ENCODE measurements at places on chromosomes 7 and 10.

DNA sequence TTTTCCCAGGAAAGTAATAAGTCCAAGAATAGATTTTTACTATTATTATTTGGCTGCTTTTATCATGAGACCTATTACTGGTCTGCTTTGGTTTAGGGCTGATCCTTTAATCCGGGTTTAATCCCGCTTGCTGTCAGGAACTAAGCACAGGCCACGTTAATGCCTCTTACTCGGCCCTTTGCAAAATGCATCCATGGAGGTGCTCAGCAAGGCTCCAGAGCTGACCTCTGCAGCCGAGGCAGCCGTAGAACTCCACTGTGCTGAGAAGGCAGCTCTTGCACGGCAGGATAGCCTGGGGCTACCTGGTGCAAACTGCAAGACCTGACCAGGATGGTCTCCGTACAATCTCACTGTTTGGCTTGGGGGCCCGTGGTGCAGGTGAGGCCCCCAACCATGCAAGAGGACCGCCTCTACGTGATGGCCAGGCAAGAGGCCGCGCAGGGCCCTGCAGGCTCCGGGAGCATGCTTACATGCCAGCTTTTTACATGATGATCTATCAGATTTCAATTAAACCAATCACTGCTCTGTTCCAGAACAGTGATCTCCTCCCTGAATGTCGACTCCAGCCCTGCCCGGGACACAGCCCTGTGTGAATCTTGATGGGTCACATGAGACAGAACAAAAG is 10.4 kb upstream of the CALML3 start:
- DNase-seq, result no peak

GRCh38 chr10:71357792-71358265 is 38.8 kb downstream of the SLC29A3 start:
- DNase-seq, result no peak

GRCh38 chr10:26215935-26216584 is 514 bp upstream of the GAD2 start:
- no peak for DNase-seq

GRCh38 chr7:76395965-76396726 is 13.4 kb downstream of the SSC4D start:
- DNase-seq, result no peak

- DNase-seq, result no peak
These were observed 28.3 kb upstream of the FRMD4A start for GRCh38 chr10:14358886-14359573.

GRCh38 chr7:8149222-8149621 is 112.7 kb downstream of the ICA1 start:
- peak; percentile 22 for DNase-seq

GRCh38 chr7:2621948-2622640 is 9.7 kb upstream of the TTYH3 start:
- no peak for DNase-seq

GRCh38 chr10:18312374-18313139 is 172.3 kb downstream of the CACNB2 start:
- DNase-seq, result no peak

- DNase-seq, result no peak
These were observed 40.0 kb downstream of the VOPP1 start for GRCh38 chr7:55532150-55532917.

DNA sequence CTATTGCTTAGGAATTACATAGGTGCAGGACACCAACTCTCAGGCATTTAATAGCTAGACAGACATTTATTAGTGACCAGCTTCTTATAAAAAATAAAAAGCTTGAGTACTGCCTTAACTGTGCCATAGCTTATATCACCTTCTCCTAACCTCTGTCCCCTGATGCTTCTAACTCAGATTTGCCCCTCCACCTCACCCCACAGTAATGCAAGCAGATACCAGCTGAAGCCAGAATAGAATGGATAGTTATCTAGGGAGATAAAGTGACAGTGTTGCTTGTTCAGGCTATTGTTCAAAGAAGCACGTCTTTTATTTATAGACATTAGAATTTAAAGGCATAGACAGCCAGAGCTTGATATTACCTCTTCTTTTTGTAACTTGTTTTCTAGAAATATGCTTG is 99.6 kb upstream of the GLCCI1 start:
- DNase-seq, result no peak

- no peak for DNase-seq
These were observed 165.9 kb upstream of the PODXL start for GRCh38 chr7:131722371-131722770.

GRCh38 chr10:18097524-18097923 is 42.7 kb upstream of the CACNB2 start:
- no peak for DNase-seq

- DNase-seq, result no peak
These were observed 44.2 kb downstream of the TSPAN12 start for GRCh38 chr7:120813546-120814252.

DNA sequence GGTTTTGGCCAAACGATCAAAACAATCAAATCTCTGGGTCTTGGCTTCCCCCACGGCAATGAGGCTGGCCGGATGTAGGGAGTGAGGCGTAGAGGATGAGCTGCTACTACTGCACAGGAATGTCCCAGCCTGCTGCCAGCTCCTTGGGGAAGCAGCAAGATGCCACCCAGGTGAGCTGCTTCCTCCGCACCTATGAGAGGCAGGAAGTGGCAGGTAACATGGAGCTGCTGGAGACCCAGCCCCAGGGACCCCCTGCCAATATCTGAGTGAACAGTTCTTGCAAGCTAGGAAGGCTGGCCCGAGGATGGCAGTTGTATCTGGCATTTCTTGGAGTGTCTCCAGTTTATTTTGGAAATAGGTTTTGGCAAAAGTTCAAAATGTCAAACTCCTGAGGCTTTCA is 413.5 kb downstream of the DNAJB6 start:
- no peak for DNase-seq

GRCh38 chr10:70558871-70559810 is 43.4 kb downstream of the PRF1 start:
- peak; percentile 69 for DNase-seq

GRCh38 chr7:22858640-22859561 is 36.3 kb upstream of the TOMM7 start:
- no peak for DNase-seq

GRCh38 chr10:99926925-99927720 is 82.6 kb downstream of the DNMBP start:
- DNase-seq, result no peak

GRCh38 chr7:15707570-15707969 is 21.1 kb upstream of the MEOX2 start:
- no peak for DNase-seq

DNA sequence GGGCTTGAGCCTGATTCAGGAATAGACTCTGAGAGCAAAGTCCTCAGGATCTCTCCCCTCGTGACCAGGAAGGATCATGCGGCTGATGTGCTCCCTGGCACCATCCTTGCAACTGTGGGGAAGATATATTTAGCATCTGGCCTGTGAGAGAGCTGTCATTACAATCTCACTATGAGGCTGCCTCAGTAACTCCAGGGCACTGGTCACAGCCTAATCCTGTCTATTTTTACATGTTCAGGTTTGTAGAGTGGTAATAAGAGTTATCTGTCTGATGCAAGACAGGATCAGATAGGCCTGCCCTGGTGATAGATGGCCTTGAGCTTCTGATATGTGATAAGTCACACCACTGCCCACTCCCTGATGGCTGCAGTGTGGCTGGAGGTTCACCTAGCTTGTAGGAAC is 50.7 kb downstream of the PPP1R3C start:
- no peak for DNase-seq

GRCh38 chr10:77602913-77603533 is 34.6 kb downstream of the KCNMA1 start:
- DNase-seq, result no peak

GRCh38 chr10:104260775-104261115 is 6.1 kb downstream of the GSTO1 start:
- peak; percentile 15 for DNase-seq

- no peak for DNase-seq
These were observed 32.1 kb downstream of the HERC4 start for GRCh38 chr10:68043030-68043429.

DNA sequence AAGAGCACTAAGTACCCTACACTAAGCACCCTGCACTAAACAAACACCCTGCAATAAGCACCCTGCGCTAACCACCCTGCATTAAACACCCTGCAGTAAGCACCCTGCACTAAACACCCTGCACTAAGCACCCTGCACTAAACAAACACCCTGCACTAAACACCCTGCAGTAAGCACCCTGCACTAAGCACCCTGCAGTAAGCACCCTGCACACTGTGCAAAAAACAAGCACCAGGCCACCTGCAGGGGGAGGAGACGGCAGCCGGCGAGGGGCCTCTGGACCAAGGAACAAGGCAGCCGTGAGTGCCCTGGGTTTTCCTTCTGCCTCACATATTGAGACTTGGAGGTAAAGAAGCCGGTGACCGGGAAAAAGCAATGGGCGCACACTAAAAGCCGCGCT is 30.2 kb downstream of the KNDC1 start:
- DNase-seq, result no peak

GRCh38 chr7:73623798-73624668 is at the start of gene MLXIPL:
MLXIPL (minus strand) TSS chr7:73624522; CDS start chr7:73624492, 30 bp downstream.
- peak; percentile 64 for DNase-seq

GRCh38 chr10:59575269-59575668 is 134.4 kb downstream of the SLC16A9 start:
- no peak for DNase-seq

DNA sequence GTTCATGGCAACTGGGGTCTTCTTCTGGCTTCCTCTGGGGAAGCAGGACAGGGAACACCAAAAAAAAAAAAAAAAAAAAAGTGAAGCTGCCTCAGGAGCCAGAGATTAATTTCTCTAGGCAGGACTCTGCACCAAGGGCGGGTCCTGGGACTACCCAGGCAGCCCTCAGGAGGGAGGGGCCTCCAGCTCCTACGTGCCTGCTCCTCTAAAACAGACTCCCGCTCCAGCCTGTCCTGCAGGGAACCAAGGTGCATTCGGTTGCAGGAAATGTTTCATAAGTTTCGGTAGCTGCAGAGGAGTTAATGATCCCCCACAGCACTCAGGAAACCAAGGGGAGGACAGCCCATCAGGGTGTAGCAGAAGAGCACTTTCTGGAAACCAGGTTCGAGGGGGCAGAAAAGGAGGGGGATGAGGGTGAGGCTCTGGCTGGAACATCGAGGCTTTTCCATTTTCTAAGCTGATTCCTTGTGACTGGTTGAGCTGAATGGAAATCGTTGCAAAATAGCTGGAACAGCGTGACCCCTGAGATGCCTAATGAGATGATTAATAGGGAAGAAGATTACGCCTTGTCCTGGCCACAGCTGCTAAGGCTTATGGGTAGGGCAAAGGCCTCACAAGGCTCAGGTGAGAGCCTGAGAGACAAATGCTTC is 84.2 kb downstream of the STRA8 start:
- no peak for DNase-seq

GRCh38 chr7:42108803-42109528 is 128.0 kb downstream of the GLI3 start:
- no peak for DNase-seq

DNA sequence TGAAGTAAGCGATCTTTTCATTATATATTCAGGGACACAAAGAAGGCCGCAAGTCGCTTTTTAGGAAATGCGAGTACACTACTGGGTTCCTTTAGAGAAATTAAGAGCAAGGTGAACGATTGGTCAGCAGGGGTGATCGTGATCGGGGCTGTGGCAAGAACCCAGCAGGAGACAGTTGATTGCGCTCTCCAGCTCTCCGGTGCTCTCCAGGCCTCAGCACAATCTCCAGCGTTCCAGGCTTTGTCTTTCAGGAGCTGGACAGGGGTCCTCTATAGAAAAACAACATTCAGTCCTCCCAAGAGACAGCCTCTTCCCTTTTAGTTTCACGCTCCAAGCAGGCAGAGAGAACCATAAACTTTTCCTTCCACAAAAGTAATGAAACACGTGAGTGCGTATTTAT is 170.5 kb upstream of the KLF6 start:
- DNase-seq, result no peak

- DNase-seq, result peak; percentile 79
These were observed 742 bp downstream of the LMBR1 start for GRCh38 chr7:156892081-156892800.

GRCh38 chr7:3463696-3464095 is 162.6 kb downstream of the SDK1 start:
- DNase-seq, result no peak

DNA sequence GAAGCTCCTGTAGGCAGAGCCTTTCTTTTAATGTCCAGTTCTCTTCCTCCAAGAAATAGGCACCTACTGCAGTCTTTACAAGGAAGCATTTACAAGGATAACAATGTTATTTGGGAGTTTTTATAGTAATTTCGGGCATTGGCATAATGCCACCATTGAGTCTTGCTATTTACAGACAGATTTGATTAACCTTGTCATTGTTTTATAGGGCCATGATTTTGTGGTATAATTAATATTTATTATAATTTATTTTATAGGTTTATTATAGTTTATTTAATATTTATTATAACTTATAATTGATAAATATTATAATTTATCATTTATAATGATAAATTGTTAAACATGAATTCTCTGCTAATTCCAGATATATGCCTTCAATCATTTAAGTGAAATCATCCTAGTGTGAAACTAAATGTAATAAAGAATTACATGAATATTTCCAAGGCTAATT is 573 bp upstream of the POT1 start:
- DNase-seq, result no peak

- no peak for DNase-seq
These were observed 23.5 kb upstream of the TRIM8 start for GRCh38 chr10:102620591-102621442.

- DNase-seq, result no peak
These were observed 1.9 kb upstream of the AEBP1 start for GRCh38 chr7:44101966-44102845.

DNA sequence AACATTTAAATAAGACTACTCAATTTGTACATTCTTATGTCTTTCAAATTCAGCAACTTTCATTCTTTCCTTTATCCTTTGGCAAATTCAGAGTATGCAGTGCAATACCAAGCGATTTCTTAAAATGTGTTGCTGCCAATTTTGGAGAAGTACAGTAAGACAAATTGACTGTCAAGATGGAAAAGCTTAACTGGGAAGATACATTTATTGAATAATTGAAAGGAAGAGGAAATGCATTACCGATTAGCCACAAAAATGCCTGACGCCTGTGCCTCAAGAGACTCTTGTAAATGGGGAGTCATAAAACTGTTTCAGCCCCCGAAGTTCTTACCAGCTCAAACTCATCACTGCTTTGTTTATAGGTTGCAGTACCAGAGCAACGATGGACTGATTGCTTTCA is 373.3 kb upstream of the GALNT17 start:
- no peak for DNase-seq

- DNase-seq, result no peak
These were observed 2.1 kb downstream of the ETV1 start for GRCh38 chr7:13987395-13987794.

DNA sequence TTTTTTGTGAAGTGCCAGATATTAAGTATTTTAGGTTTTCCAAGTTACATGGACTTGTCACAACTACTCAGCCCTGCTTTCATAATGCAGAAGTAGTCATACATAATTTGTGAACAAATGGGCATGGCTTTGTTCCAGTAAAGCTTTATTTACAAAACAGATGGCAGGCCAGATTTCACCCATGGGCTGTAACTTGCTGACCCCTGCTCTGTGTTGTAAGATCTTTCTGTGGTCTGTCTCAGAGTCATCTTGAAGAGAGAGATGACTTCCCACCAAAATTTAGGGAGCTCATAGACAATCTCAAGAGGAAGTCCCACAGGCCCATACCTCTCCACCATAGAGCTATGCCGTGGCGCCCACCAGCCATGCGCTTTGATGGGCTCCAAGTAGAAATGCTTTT is 616.1 kb downstream of the LRMDA start:
- DNase-seq, result no peak

Data from CD4-positive, alpha-beta T cell treated with Interleukin-6 for 4 hours (primary cell).